NCI-H1417 (cell line): ENCODE measurements at places on chromosomes 1 and 21.

DNA sequence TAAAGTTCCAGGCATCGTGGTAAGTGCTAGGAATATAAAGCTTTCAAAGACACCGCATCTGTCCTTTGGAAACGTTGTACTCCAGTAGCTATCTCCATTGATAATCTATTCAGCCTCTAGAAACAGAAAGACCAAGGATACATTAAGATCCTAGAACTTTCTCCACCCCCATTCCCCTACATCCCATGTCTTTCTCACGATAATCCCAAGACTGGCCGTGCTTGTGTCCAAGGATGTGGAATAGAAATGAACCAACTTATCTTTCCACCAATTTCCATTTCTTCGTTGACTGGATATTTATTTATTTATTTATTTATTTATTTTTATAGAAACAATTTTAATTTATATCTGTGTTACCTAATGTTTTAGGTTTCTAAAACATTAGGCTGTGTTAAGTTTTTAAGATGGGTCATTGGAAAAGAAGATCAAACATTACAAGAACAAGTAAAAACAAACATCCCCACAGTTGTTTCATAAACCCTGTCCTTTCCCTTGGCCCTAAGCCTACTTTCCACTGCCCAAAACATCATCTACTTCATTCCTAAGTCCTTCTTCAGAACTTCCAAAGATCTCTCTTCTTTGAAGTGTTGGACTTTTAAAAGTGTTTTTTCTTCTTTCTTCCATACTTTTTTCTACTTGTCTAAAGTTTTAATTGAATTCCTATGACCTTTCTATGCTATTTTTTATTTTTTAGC is 39.7 kb downstream of the LRRC8C start:
- DNase-seq = no peak

- no peak for DNase-seq
These were observed 5.7 kb downstream of the SLC19A1 start for GRCh38 chr21:45536301-45537081.

DNA sequence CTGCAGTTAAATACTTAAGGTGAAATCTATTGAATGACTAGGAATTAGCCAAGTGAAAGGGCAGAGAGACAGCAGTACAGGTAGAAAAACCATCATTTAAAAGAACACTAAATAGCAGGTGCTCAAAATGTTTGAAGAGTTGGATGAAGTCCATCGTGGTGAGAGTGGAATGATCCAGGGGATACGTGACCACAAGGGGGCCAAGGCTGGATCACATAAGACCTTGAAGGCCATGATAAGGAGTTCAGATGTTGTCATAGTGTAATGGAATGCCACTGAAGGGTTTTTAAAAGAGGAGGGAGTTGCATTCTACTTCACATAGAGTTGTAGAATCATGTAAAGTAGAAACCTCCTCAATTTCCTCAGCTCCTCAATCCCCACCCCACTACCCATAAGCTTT is 34.8 kb upstream of the HOOK1 start:
- DNase-seq = no peak

DNA sequence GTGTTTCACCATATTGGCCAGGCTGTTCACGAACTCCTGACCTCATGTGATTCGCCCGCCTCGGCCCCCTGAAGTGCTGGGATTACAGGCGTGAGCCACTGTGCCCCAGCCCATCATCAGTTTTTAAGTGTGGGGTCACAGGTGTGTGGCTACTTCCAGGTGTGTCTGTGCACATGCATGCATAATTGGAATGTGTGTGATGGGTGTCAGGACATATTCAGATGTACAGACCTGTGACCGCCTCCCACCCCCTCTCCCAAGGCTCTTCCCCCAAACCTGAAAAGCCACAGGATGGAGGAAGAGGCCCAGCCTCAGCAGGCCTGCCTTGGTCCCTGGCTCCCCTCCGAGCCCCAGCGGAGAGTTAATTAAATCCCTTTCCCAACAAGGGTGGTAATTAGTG is 37.3 kb upstream of the CSF3R start:
- peak; percentile 76 for DNase-seq

GRCh38 chr21:16409352-16409751 is 679.6 kb downstream of the USP25 start:
- DNase-seq = no peak

DNA sequence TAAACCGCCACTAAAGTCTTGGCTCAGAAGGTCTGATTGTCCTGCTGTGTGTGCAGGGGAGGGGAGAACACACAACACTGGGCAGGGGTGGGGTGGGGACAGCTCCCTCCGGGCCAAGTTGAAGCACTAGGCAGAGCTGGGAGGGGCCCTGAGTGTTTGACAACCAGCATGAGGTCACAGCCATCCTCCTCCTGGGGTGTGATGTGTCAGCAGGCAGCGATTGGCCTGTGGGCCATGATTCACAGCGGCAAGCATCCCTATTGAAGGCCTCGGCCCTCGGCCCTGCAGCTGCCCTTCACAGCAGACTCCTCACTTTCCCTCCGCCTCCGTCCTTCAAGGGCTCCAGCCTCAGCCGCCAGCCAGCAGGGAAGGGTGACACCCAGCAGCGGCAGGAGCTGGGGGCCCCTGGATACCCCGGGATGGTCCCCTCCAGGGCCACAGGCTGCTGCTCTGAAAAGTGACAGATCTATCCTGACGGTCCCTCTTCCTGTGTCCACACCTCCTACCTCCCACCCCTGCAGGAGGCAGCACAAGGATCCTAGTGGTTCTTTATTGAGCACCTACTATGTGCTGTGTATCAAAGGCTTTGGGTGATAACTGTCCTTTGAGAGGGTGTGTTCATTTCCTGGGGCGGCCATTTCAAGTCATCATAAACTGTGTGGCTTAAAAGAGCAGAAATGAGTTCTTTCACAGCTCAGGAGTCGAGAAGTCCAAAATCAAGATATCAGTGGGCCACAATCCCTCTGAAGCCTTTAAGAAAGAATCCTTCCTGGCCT is 66.0 kb upstream of the SLC25A33 start:
- peak; percentile 73 for DNase-seq

DNA sequence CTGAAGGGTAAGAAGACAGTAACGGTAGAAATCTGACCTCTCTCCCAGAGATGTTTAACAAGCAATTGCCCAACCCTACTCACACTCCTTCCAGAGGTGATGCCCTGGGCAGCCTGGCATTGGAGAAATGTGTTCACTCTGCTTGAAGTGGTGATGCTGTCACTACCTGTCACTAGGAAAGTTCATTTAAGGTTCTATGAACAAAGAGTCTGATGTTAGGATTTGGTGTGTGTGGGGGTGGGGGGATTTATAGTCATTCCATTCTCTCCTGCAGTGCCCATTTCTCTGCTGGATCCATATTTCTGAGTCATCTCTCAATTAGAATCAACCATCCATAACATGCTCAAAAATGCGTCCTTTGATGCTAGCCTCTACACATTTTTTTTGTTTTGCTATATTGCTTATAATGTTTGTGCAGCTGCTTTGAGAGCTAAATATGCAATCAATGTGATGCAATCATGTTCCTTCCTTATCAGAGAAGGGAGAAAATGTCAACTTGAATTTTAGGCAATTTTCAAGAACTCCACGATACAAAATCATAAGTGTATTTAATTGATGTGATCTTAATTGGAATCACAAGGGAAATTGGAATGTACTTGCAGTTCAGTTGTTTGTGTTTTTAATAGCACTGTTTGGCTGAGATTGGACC is 173.9 kb downstream of the DUSP10 start:
- no peak for DNase-seq

DNA sequence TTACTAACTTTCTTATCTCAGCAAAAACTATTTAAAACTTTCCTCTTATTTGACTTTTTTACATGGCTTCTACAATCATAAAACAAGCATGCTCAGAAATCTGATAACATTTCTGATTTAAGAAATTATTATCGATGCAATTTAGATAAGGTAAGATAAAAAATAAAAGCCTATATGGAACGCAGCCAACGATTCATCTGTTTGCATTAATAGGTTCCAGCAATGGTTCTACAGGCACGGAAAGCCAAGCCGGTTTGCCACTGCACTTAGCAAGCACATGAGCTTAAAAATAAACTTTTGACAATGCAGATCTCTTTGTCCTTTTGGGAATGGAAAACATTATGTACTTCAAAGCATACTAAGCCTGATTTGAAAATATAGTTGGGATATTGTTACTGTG is 77.5 kb upstream of the KCNK2 start:
- DNase-seq = no peak

DNA sequence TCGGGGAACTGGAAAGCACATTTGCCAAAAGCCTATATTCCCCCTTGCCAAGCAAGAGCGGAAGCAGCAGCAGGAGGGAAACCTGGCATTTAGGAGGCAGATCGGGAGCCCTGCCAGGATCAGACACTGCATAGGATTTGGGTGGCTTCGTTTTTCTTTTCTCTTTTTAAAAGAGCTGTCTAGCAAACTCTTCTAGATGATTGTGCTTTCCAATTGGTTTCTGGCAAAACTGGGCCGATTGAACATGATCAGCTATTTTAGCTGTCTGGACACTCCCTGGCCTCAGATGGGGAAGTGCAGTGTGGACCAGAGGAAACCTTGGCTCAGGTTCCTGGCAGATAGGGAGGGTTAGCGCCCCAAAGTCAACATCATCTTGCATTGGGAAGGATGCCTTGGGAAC is 414.0 kb upstream of the KAZN start:
- DNase-seq = no peak

DNA sequence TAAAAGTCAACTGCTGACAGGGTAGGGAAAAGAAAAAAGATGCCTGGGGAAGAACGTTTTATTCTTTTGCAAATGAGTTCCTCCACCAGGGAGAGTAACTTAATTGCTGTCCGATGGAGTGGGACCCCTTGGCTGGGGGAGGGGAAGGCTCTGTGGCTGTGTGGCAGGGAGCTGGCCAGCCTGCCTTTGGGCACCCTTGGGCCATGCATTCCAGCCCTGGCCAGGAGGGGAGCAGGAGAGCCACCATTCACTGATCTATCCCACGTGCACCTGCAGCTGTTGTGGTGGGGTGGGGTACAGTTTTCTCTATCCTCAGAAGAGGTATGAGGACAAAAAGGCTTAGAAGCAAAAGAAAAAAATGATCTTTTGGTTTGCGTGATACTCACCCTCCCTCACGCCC is 116.9 kb downstream of the KCNK1 start:
- no peak for DNase-seq

GRCh38 chr1:203177036-203177405 is 1.4 kb upstream of the MYBPH start:
- no peak for DNase-seq
